ENCODE measurements at places on chromosomes 6 and 20.

- DNase-seq: no peak
Observed at GRCh38 chr6:7004581-7005297, 103.0 kb upstream of the RREB1 start.

DNA sequence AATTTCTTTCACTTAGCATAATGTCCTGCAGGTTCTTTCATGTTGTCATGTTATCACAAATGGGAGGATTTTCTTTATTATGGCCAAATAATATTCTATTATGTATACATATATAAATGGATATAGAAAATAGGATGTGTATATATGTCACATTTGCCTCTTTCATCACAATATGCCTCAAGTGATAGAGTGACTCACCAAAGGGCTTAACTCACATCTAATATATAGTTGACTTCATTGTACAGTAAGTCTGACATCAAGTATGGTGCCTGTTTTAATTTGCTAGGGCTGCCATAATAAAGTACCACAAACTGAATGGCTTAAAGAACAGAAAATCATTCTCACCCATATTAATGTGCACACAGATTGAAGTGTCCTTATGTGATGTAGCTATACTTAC, 436.1 kb upstream of the FLRT3 start:
- no peak for DNase-seq

DNA sequence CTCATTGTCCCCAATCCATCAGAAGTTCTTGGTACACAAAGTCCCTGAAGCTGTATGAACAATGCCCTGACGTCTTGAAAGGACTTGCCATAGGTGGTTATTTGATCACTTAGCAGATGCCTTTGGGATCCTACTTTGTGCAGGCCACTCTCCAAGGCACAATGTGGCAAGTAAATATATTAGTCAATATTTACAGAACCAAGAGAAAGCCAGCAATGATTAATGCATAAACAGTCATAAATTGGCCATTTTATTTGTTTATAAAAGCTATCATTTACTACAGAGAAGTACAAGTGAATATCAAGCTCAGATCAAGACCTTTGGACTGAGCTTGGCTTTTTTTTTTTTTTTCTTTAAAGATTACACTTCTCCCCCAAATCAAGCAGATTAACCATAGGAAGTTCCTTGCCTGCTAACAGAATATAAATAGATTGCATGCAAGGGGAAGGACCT, 161.8 kb downstream of the MTHFD1L start:
- DNase-seq: no peak

DNA sequence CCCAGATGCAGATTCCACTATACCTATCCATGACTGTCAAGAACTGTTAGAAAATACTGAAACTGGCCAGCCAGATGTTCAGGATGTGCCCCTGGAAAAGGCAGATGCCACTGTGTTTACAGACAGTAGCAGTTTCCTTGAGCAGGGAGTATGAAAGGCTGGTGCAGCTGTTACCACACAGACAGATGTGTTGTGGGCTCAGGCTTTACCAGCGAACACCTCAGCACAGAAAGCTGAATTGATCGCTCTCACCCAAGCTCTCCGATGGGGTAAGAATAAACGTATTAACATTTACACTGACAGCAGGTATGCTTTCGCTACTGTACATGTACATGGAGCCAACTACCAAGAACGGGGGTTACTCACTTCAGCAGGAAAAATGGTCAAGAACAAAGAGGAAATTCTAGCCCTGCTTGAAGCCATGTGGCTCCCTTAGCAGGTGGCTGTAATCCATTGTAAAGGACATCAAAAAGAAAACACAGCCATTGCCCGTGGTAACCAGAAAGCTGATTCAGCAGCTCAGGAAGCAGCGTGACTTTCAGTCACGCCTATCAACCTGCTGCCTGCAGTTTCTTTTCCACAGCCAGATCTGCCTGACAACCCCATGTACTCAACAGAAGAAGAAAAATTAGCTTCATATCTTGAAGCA, 459.7 kb upstream of the HTR1E start:
- DNase-seq: no peak

GRCh38 chr6:87110636-87111035, 15.7 kb upstream of the CGA start:
- DNase-seq: no peak

- DNase-seq: no peak
Observed at GRCh38 chr6:106103728-106104109, 17.6 kb downstream of the PRDM1 start.

DNA sequence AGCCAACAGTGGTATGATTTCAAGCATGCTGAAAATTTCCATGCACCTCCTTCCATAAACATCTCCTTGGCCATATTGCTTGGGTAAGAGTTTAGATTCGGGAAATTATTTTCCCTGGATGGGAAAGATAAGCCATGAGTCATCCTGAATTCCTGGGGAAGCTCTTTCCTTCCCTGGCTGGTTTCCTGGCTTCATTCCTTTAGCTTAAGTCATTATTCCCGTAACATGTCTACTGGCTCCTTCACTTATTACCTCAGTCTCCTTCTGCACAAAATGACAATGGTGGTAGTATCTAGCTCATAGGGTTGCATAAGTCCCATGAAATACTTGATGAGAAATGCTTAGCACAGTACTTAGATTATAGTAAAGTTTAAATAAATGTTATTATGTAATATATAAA, 27.6 kb downstream of the TINAG start:
- no peak for DNase-seq

GRCh38 chr6:83365931-83366330, 64.9 kb downstream of the ME1 start:
- no peak for DNase-seq

DNA sequence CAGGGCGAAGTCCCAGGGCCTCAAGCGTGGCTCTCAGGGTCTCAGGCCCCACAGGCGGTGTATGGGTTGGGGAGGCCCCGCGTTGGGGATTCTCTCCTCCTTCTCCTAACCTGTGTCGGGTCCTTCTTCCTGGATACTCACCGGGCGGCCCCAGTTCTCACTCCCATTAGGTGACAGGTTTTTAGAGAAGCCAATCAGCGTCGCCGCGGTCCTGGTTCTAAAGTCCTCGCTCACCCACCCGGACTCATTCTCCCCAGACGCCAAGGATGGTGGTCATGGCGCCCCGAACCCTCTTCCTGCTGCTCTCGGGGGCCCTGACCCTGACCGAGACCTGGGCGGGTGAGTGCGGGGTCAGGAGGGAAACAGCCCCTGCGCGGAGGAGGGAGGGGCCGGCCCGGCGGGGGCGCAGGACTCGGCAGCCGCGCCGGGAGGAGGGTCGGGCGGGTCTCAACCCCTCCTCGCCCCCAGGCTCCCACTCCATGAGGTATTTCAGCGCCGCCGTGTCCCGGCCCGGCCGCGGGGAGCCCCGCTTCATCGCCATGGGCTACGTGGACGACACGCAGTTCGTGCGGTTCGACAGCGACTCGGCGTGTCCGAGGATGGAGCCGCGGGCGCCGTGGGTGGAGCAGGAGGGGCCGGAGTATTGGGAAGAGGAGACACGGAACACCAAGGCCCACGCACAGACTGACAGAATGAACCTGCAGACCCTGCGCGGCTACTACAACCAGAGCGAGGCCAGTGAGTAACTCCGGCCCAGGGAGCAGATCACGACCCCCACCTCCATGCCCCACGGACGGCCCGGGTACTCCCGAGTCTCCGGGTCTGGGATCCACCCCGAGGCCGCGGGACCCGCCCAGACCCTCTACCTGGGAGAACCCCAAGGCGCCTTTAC, at the start of gene HLA-G:
TSS of gene HLA-G (plus strand) at position 247 of the 892 bp plus-strand sequence. CDS start at position 267, 20 bp downstream.
- DNase-seq: no peak

- no peak for DNase-seq
Observed at GRCh38 chr6:73857341-73857890, 161.4 kb downstream of the CD109 start.

DNA sequence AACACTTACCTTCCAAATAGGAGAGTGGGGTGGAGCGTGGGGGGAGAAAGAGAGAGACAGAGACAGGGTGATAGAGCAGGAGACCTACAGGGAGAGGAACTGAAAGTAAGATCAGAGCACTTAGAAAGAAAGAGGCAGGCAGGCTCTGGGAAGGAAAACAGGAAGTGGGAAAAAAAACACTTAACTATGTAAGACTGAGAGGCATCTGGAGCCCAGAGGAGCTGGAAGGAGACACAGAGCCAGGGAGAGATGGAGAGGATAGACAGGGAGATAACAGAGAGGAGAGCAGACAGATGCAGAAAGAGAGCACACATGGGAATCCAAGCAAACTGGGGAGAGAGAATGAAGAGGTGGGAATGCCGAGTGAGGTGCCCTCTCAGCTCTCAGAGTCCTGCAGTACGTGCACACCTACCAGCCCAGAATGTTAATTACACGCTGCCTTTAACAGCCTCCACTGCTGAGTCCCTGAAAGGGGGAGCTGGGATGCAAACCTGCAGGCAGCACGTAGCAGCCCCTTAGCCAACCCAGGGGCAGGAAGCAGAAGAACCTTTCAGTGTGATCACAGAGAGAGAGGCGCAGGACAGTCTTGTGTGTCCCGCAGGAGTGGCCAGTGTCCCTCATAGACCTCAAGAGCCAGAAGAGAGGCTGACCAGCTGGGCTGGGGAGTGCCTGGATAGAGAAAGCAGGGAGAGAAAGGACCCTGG, 132.7 kb upstream of the LRFN2 start:
- no peak for DNase-seq

GRCh38 chr20:50403565-50404418, 106.4 kb upstream of the PTPN1 start:
- no peak for DNase-seq

DNA sequence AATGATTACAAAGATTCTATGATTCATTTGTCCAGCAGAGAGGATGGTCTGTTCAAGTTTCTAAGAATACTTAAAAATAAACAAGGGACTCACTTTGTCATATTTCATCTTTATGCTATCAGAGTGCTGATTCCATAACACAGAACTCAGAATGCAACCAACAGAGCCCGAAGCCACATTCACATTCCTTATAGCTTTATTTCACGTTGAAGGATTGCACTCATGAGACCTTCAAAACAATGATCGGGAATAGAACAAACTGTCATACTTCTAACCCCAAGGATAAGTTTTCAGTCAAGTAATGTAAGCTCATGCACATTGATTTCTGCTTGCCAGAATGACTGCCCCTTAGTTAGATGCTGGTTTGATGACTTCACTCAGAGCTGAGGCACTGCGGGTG, 25.2 kb downstream of the FNDC1 start:
- DNase-seq: no peak
